ENCODE measurements at places on chromosomes 7 and 10.

- DNase-seq = no peak
Measured at GRCh38 chr7:139455789-139456188, 27.7 kb downstream of the KLRG2 start.

GRCh38 chr7:22934023-22934422 is 79.9 kb downstream of the HYCC1 start:
- DNase-seq = no peak

DNA sequence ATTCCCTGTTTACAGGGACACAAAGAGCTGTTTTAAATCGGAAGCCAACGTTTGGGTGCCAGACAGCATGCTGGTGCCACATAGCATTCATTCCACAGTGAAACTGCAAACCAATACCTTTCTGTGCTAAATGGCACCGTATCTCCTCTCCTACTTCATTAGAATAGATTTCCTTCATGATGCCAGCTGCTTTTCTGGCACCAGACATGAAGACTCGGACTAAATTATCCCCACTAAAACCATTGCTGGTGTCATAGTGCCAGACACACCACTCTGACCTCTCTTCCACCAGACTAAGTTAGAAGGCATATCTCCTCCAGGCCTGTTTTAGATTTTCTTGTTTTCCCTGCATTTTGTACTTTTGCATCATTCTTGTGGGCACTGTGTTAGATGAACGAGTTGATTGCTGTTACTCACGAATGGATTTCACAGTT is 155.1 kb downstream of the ETV1 start:
- no peak for DNase-seq

DNA sequence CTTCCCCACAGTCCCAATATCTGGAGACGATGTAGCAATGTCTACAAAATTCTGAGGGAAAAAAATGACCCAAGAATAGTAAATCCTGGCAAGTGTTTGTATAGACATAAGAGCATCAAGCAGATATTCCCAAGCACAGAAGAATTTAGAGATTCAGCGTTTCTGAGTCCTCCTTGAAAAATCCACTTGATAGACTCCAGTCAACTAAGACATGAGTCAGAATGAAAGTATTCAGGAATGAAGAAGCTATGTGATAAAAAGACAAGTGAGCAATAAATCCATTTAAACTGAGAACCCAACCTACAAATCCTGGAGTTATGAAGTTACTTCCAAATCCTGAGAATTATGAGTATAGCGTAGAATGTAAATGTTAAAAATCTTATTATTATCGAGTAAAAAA is 86.1 kb upstream of the NPY start:
- DNase-seq = no peak

- no peak for DNase-seq
Measured at GRCh38 chr10:97538839-97539238, 33.7 kb upstream of the ANKRD2 start.

DNA sequence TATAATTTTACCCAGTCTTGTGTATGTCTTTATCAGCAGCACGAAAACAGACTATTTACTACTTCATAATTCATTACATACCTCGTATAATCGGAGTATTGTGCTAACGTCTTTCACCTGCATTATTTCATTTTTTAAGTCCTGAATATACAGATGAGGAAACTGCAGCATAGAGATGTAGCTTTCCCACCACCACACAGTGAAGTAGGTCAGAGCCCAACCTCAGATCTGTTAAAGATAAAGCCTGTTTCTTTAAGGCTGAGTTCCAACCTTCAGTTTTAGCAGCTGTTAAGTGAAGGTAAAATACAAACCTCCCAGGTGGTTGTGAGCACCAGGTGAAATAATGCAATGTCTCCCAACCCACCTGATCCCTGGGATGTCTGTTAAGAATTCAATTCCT is 2.0 kb upstream of the ADAM12 start:
- no peak for DNase-seq

GRCh38 chr10:3757638-3758490 is 27.1 kb downstream of the KLF6 start:
- no peak for DNase-seq

DNA sequence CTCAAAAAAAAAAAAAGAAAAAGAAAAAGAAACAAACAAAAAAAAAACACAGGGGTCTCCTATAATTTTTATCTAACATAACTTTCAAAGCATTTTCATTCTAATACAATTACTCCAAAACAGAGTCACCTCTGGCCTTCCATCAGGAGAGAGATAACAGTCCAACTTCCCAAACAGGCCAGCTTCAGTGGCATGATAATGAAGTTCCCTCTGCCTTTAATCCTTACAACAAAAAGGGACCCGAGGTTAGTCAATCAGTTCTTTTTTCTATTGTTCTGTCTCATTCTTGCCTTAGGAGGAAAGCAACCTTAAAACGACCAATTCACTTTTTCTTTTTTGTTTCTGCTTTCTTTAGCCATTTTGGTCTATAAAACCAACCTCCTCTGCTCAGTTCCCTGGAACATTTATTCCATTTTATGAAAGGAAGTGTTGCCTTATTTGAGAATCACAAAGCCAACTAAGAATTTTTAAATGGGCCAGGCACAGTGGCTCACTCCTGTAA is 16.5 kb upstream of the FXYD4 start:
- DNase-seq = no peak

DNA sequence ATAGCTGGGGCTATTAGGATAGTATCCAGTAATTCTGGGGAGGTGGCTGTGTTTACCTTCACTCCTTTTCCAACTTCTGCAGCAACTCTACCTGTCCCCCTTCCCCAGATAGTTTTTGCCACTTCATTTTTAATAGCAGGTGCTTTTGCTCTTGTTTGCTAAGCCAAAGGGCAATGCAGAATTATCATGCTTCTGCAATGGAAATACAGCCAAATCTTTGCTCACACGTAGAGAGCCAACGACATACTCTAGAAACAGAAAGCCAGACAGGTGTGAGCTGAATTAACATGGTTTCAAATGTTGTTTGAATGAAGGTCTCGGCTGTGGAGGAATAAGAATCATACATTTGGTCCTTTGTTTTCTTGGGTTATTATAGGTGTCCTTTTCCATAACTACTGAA is 14.4 kb downstream of the PLEKHS1 start:
- no peak for DNase-seq

GRCh38 chr7:115153769-115154477 is 232.0 kb downstream of the MDFIC start:
- no peak for DNase-seq

DNA sequence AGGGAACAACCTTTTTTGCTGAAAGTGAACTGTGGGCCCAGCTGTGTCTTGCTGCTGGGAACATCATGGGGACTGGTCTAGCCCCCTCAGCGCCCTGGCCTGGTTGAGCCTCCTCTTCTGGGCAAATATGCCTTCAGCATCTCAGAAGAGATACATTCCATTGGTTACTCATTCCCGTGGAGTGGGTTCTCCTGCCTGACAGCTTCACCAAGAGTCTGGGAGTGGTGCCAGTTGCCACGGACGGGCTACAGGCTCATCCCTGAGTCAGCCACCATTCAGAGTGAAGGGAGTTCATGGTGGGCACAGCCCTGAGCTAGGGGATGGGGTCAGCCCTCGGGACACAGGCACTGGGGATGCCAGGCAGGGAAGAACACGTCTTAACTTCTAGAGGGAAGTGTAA is 81.9 kb downstream of the RAMP3 start:
- no peak for DNase-seq

DNA sequence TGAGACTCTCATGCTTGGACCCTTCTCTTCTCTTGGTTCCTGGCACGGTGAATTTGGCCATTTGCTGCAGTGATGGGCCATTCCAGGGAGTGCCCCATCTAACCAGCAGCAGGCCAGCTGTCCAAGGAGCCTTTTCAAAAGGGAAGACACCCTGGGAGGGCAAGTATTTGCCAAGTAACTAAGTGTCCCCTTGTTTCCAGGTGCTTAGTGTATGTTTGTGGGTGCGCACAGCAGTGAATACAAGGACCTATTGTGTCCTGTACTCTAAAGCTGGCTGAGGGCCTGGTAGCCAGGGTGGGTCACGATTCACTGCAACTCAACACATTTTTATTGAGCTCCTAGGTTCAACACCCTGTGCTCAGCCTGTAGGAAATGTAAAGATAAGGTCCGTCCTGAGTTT is 348.8 kb downstream of the RNLS start:
- DNase-seq = no peak

DNA sequence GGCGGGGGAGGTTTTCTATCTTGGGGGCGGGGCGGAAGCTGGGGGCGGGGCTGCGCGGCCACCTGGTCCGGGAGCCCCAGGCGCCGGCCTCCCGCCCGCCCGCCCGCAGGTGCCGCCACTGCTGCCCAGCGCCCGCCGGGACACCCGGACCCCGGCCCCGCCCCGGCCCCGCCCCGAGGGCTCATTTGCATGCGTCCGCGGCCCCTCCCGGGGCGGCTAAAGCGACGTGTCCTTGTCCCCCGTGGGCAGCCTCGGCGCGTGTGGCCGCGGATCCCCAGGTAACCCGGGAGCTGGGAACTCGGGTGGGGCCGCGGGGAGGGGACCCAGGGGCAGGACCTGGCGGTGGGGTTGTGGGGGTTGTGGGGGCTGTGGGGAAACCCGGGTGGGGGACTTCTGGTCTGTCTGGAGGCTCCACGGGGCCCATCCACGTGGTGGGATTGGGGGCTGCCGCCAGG is at the start of gene BHLHA15:
TSS of gene BHLHA15 (plus strand) at position 219 of the 455 bp plus-strand sequence. CDS start 871 bp downstream, outside the sequence.
- peak; percentile 48 for DNase-seq

- no peak for DNase-seq
Measured at GRCh38 chr7:127380479-127380878, 12.0 kb downstream of the ZNF800 start.

DNA sequence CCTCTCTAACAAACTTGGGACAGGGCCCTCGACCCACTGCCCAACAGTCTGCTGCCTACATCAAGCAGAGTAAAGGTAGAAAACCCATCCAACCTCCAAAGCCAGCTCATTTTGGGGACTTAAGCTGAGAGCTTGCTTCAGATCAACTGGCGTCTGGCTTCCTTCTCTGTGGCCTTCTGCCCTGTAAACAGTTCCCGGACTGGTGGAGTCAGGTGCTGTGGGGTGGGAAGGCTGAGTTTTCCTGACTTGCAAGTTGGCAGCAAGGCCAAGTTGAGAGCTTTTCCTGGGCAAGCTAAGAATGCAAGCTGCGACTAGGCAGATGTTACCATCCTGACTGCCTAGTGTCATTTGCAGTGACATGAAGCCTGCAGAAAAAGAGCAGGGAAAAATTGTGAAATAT is 3.7 kb downstream of the GALNT17 start:
- DNase-seq = no peak

DNA sequence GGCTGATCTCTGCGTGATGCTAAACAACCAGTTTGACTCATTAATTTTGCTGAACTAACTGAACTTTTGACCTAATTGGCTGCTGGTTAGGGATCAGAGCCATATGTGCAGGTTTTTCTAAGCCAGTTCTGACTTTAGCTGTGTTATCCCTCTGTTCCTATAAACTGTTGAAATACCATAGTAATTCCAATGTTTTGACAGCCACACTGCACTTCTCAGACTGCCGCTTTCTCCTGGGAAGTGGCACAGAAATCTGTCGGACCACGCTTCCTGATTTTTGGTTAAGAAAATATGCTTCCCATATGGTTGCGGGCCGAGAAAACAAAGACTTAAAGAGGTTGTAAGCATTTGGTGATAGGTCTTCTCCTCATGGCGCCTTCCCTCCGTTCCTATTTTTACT is 42.3 kb downstream of the TBXAS1 start:
- no peak for DNase-seq

DNA sequence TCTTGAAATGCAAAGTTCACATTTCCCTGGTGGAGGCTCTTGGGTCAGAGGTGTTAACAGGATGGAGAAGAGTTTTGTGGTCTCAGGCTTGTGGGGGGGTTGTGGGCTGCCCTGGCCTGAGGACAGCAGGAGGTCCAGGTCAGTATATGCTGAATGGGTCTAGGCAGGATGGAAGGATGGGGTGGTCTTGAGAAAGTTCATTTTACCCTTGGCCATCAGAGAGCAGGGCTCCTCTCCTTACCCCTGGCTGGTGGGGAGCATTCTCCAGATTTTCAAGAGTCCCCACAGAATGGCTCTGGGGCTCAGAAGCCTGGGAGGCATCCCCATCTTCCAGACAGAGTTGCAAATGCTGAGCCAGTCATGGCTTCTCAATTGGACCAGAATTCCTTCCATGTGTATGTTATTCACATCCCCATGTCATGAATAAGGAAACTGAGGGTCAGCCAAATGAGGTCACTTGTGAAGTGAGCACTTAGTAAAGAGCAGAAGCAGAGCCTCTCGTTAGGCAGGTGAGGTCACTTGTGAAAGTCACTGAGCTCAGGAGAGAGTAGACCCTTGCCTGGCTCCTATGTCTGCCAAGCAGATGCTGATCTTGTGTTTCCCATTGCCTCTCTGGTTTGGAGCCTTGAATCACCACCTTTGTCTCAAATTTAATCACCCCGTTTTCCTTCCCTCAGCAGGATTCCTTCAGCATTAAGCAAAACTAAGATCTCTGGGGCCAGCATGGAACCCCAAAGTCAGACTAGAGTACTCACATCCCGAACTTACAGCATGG is 33.0 kb downstream of the MBL2 start:
- DNase-seq = no peak

DNA sequence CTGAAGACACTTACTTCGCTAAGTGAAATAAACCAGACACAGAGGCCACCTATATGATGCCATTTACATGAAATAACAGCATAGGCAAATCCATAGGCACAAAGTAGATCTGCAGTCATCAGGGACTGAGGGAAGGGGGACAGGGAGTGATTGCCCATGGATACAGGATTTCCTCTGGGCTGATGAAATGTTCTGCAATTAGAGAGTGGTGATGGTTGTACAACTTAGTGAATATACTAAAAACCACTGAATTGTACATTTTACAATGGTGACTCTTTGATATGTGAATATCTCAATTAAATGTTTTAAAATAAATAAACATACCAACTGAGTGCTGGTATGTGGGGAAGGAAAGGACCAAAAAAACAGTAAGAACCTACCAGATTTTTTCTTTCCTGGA is 20.4 kb downstream of the PPA1 start:
- no peak for DNase-seq

DNA sequence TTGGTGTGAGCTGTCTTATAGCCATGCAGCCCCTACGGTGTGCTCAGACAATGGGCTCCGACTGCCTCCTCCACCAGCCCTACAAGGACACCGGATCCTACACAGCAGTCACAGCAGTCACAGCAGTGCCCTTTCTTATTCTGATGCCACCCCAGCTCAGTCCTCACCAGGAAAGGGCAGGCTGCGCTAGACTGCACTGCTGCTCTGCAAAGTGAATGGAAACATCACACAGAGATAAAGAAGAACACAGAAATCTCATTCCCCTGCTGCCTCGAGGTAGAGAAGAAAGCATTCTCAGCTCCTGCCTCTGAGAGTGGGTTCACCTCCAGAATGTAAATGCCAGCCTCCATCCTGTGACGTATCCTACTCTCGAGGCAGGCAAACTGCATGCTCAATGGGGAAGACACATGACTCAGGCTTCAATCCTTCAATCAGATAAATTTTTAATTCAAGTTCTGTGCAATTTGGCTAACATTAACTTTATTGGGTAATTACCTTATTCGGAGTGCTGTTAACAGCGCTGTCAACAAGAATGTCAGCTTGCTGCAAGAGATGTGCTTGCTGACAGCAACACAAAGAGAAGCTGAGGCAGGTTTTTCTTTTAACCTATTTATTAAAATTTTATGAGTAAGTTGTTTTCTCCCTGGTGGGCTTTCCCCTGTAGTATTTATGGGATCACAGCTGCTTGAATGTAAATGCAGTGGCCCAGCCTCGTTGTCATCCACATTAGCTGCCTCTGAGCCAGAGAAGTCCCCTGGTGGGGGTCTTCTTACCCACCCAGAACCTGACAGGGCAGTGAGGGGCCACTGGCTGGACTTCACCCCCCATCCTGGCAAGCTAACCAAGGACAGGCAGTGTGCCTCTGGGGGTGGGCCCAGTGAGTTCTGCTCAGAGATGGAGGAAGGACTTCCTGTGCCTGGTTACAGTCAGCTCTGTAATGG is 241.3 kb upstream of the KMT2E start:
- no peak for DNase-seq
